Neural crest cell (in vitro differentiated cells): ENCODE measurements at places on chromosomes 3 and 15. TPM values are rescaled to one million over a fixed set of nuclear protein-coding genes. Genes with fewer than 3 reads are reported as not detected.
A peak's percentile ranks its signal among the peaks of the same experiment; 100 is the strongest.

- DNase-seq = no peak
Observed at GRCh38 chr15:56919609-56920366, 1.3 kb downstream of the TCF12 start.

DNA sequence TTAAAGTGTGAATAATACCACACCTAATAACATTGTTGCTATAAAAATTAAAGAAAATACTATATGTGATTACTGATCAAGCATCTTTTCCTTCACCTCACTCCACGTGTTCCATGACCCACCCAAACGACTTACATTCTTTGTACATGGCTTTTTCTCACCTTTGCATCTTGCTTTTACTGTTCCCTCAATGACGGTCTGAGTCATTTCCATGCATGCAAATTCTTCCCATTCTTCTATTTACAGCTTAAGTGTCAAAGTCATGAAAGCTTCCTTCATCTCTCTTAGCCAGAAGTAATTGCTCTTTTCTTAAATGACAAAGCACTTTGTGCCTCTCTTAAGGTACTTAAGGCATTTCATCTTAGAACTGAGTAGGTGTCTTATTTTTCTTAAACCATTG, 64.0 kb downstream of the GREM1 start:
- no peak for DNase-seq

The A4GNT gene
- total RNA-seq = not detected in 2 replicates

- no peak for DNase-seq
Observed at GRCh38 chr3:169760479-169760878, 4.4 kb downstream of the TERC start.

The GOLGA8S gene
- total RNA-seq = 0.25 and 0.33 TPM in 2 replicates

- no peak for DNase-seq
Observed at GRCh38 chr15:98308117-98308516, 340.2 kb upstream of the IGF1R start.

The MESP2 gene
- total RNA-seq = 0.36 and 0.42 TPM in 2 replicates

- DNase-seq = no peak
Observed at GRCh38 chr15:90529011-90529370, 732 bp upstream of the CRTC3 start.

- peak; percentile 38 for DNase-seq
Observed at GRCh38 chr3:10983219-10983916, 9.2 kb upstream of the SLC6A1 start.

GRCh38 chr3:85244091-85244490, 285.3 kb downstream of the CADM2 start:
- no peak for DNase-seq

The GOLGA8J gene
- 0.32 and 0.54 TPM in 2 replicates for total RNA-seq

DNA sequence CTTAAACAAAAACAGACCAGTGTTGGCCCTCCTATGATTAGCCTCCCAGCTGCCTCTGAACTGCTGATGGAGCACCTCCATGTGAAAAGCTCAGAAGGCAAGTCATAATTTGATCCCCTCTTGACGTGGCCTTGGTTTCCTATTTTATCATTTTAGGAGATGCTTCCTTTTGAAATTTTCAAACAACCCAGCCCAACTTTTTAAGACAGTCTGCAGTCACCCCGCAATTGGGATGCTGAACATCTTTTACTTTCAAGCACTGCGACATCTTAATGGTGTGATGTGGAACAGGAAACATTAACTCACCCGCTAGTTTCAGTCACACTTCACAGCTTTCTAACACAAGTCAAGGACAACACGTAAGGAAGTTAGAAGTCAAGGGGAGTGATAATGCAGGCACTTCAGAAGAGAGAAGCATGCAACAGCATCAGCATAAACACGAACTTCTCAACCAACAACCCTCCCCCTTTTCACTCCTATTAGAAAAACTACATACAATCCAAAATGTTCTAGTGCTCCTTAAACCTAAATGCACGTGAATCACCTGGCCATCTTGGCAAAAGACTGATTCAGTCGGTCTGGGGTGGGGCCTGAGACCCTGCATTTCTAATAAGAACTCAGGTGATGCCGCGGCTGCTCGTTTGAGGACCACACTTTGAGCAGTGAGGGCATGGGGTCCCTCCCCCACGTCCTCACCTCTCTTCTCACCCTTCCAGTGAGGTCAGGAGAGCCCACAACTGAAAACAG, 161.5 kb downstream of the FOXP1 start:
- no peak for DNase-seq

The TRIM69 gene
- total RNA-seq = 15.2 and 16.3 TPM in 2 replicates

- DNase-seq = no peak
Observed at GRCh38 chr15:91225741-91226140, 125.7 kb downstream of the SV2B start.

The NEK10 gene
- 1.6 and 2.7 TPM in 2 replicates for total RNA-seq

DNA sequence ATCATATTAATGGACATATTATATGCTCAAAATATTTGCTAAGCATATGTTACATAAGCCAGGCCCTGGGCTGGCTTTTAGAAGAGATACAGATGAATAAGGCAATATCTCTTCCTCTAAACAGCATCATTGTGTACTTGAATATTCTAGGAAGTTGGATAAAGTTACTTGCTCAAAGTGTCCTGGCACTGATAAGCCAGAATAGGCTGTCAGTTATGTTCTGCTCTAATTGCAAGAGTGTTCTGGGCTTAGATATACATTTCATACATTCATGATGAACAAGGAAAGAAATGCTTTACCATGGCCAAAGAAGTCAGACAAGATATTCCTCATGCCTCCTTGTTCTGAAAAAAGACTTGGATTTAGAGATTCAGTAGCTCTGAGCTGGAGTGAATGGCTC, 40.7 kb downstream of the KBTBD12 start:
- DNase-seq = no peak

DNA sequence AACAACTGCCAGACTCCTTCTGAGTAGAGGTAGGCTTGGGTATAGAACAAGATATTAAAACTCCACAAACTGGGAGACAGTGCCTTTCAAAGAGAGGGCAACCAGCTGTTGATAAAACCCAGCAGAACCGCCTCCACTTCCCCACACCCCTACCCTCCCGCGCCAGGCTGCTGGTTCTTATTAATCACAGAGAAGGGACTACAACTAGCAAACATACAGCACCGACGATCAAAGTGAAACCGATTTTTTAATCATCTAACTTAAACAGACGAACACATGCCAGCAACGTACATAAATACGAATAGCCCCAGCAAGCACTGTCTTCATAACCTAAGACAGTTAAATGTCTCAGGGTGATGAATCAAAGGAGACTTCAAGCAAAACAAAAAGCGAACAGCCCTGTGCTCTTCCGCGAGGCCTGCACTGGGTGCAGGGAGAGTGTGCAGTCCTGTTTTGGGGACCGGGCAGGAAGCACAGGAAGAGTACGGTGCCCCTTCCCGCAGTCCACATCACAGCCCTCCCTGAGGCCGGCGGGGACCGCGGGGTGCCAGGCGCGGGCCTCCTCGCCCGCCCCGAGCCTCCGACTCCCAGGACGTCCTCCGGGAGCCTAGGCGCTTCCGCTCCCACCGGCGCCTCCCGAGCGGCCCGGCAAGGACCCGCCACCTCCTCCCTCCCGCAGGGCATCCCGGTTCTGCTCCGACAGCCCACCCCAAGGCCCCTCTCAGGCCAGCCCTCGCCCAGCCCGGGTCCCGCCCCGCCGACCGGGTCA, 75.1 kb upstream of the VGLL4 start:
- peak; percentile 21 for DNase-seq

The HMG20A gene
- total RNA-seq = 67.2 and 72.5 TPM in 2 replicates

- peak; percentile 9 for DNase-seq
Observed at GRCh38 chr3:115040673-115041286, 106.3 kb downstream of the ZBTB20 start.

The MIX23 gene
- total RNA-seq = 52.5 and 60.1 TPM in 2 replicates

DNA sequence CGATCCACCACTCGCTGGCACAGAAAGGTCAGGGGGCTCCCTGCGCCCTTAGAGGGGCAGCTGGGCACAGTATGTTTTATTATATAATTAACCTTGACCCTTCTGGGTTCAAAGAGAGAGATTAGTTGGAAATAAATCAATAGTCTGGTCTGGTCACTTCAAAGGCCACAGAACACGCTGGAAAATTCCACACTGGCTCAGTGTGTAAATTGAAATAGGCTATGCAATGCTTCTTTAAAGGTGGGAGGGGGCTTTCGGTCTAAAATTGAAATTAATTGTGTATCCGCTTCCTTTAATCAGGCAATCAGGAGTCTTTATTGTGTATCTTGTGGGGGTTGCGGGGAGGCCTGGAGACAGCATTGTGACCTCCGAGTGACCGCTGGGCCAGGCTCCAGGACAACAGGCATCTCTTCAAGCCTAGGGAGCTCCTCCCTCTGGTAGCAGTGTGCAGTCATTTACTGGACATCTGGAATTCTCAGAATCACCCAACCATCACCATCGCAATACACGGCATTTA, 8.0 kb downstream of the RNU5B-1 start:
- DNase-seq = no peak

GRCh38 chr3:175805825-175806224, 946.7 kb downstream of the NAALADL2 start:
- DNase-seq = no peak

GRCh38 chr3:114745322-114746240, 401.5 kb downstream of the ZBTB20 start:
- DNase-seq = no peak

- no peak for DNase-seq
Observed at GRCh38 chr15:80367661-80368060, 36.5 kb upstream of the ARNT2 start.

DNA sequence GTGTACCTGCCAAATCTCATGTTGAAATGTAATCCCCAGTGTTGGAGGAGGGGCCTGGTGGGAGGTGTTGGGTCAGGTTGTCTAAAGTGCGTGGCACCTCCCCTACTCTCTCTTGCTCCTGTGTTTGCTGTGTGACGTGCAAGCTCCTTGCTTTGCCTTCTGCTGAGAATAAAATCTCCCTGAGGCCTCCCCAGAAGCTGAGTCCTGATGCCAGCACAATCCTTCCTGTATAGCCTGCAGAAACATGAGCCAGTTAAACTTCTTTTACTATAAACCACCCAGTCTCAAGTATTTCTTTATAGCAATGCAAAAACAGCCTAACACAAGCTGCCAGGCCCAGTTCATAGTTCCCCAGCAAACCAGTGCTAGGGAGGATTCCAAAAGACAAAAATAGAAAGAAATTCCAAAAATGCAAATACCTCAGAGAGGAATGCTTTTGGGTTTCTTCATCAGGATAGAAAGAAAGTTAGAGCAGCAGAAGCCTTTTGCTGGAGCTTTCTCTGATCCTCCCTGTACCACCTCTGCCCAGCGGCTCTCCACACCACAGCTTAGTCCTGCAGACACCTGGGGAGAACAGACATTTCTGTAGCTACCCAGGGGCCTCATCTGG, 25.9 kb upstream of the CDV3 start:
- DNase-seq = no peak

The KIF15 gene
- 49.0 and 51.3 TPM in 2 replicates for total RNA-seq

The SLC2A2 gene
- not detected in 2 replicates for total RNA-seq

DNA sequence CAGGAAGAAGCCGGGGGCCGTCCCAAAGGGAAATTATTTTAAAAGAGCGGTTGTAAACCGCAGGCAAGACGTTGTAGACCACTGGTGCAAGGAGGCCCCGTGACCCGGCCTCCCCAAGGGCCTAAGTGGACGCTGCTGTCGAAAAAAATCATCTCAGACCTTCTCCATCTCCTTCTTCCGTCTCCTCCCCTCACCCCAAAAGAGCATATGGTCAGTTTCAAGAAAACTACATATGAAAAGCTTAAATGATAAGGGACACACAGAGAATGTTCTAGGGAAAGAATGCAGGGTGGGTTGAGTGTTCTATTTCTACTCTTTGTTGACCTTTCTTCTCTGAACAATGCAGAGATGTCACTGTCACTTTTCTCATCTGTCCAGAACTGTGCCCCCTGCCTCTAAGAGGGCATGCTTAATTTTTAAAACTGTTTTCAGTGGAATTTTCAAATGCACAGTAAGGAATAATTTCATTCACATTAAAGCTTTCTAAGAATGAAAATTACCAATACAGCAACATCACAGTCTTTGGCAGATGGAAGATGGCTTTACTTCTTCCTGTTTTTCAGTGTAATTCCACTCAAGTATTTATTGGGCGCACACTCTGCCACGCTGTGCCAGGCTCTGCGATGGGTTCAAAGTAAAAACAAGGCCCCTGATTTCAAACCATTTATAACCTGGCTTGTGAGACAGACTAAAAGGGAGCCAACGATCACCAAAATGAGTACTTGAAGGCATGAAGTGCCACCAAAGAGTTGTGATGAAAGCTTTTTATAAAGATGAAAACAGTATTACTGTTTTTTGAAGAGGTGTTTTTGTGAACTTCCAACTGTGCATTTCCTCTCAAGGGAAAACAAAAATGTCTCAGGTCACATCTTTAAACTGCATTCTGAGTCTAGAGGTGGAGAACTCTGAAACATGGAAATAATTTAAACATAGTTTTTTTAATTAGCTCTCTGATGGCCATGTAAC, 891 bp upstream of the TOP2B start:
- DNase-seq = no peak

DNA sequence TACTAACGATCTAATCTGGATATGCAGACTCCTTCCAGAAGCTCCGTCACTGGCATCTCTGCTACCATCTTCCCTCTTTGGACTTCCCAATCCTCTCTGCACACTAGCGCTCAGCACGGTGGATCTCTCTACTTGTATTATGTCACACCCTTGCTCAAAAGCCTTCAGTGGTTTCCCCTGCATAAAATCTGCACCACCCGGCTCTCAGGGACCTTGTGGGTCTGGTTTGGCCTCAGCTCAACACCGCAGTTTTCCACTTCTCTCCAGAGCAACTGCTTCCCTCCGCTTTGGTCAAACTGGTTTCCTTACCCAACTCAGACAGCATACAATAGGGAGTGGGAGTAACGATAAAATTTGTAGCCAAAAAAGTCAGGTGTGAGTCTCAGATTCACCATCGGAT, 30.7 kb upstream of the HES1 start:
- no peak for DNase-seq

GRCh38 chr3:45858809-45859543, 17.1 kb upstream of the LZTFL1 start:
- no peak for DNase-seq

DNA sequence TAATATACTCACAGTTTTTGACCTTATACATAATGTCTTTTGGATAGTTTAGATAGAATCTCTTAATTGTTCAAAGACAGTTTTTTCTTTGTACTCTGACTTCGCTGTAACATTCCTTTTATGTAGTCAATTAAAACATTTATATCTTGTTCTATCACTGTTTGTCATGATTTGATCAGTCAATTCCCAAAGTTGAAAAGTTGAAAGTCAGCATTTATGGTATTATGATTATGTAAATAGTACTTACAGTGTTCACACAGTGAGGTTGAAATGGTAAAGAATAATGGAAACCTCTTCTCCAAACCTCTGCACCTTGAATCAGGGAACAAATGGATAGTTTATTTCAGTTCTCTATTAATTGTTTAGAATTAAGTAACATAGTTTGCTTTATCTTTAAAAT, 26.6 kb downstream of the NR1D2 start:
- no peak for DNase-seq

- no peak for DNase-seq
Observed at GRCh38 chr3:189272500-189273119, 100.8 kb downstream of the TPRG1 start.

The ACKR2 gene
- total RNA-seq = 0.20 and 0.56 TPM in 2 replicates

The GUCA1C gene
- not detected in 2 replicates for total RNA-seq

DNA sequence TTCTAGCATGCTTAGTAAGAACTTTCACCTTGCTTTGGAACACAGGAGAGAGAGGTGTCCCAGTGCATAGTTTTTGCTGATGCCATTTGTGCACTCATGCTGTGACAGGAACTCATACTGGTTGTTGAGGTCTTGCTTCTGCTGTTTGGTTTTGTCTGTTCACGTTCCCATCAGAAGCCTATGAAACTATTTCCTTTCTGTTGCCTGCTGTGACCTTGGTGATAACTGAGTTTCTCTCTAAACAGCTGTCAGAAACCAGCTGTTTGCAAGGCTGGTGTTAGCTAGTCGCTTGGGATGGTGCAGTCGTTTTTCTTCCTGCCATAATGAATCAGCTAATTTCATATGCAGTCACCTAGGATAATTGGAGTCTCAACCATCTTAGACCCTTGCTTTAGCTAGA, 724.1 kb downstream of the GRM7 start:
- no peak for DNase-seq

The RAB6B gene
- total RNA-seq = 15.5 and 18.1 TPM in 2 replicates
